ENCODE measurements at places on chromosomes 12 and 14.

DNA sequence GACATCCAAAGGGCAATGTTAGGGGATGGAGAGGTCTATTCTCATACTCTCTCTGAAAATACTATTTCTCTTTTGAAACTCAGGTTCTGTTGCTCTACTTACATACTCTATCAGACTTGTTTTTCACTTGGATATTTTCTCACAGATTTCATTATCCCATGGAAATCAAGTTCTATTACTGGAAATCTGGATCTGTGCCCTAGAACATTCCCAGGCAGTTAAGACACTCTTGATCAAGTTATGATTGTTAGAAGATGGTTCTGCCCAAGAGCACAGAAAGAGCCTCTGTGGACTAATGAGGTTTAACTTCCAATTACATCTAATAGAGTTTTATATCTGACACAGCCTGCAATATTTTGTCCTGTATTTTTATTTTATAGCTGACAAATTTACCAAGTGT lies 591.0 kb upstream of the ATP2B1 start:
- no peak for DNase-seq

- no peak for DNase-seq
Observed at GRCh38 chr14:79363291-79363690, 848.0 kb downstream of the DIO2 start.

- no peak for DNase-seq
Observed at GRCh38 chr12:24848941-24849477, 99.9 kb downstream of the BCAT1 start.

DNA sequence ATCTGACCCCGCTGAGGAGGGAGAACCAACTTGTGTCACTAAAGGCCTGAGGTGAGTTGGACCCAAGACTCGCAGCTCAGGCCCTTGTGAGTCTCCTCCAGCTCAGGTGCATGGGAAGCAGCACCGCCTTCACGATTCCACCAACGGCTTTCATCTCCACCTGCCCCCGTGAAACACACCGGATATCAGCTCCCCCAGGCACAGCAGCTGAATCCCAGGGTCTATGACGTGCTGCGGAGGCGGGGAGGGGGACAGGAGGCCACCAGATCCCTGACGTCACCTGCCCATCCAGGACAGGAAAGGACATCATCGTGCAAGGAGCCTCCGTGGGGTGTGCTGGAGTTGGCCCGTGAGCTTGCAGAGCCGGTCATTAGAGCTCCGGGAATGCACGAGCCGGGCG lies 18.5 kb upstream of the SFSWAP start:
- no peak for DNase-seq

DNA sequence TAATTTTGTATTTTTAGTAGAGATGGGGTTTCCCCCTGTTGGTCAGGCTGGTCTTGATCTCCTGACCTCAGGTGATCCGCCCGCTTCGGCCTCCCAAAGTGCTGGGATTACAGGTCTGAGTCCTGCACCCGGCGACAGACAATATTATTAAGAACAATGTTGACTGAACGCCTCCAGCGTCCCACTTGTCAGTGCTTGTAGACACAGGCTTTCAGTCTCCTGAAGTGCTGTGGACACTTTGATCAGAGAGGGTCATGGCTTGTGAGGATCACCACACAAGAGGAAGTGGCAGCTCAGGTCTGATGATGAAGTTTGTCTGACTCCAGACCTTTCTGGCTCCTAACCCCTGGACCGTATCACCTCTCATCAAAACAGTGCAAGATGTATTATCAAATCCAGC lies 114.6 kb downstream of the CHST11 start:
- no peak for DNase-seq

DNA sequence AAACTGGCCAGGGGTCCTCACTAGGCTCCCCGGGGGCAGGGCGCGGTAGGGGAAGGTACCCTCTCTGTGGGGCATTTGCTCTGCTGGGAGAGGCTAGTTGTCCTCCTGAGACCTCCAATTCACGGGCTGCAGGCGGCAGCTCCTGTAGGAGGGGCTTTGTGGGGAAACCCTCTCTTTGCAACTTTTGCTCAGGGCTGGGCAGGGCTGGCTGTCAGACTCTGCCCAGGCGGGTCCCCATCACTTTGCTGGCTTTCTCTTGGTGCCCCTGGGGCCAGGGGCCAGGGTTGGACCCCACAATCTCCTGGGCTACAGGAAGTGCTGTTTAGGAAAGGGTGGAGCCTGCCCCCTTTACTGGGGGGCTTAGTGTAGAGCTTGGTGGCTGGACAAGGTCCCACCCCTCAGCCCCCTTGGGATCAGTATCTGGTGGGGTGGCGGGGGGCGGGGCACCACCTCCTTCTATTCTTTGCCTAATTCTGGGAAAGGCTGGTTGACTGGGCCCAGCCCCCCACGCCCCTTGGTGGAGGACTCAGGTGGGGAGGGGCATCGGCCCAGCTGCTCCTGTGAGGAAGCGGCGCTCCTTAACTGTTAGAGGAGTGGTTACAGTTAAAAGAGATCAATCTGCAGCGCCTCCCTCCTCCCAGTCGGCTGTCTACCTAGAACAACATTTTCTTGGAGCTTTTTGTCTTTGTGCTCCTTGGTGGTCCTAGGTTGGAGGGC lies 918.7 kb downstream of the AACS start:
- DNase-seq, result no peak

DNA sequence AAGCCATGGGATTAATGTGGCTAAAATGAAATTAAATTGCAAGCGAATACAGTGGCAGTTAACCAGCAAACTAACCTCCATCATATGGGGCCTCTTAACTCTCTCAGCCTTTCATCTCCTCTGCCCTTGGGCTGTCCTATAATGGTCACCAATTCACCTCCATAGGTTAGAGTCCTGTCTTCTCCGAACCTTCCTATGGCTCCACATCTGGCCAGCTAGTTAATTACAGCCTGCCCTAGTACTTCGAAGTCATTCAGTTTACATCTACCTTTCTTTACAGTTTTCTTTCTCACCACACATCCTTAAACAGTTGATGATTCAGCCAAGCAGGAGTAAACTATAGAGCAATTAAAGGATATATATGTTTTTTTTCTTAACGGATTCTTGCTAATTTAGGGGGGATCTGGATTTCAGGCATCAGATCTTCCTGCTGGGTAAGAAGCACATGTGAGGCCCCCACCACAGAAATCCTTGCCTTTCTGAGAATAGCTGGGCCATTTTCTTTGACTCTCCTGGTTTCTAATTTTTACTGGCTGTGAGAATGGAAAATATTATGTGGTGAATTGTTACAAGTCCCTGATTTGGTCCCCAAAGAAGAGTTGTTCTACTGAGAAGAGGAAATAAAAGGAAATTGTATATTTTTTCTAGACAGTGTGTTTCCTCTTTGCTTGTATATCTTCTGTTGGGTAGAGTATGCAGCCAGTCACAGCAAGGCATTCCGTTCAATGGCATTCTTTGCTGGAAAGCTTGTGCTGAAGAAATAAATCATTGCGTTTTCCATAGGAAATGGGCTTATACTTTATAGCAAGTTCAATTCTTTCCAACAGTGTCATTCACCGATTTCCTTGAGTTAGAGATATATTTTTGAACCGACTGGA lies 16.7 kb downstream of the HMGA2 start:
- DNase-seq, result no peak

- no peak for DNase-seq
Observed at GRCh38 chr12:64229796-64230195, 7.7 kb upstream of the KICS2 start.

GRCh38 chr12:47095446-47096236 lies 15.9 kb upstream of the AMIGO2 start:
- no peak for DNase-seq

- DNase-seq, result no peak
Observed at GRCh38 chr12:52805000-52805399, 8.9 kb downstream of the KRT4 start.

DNA sequence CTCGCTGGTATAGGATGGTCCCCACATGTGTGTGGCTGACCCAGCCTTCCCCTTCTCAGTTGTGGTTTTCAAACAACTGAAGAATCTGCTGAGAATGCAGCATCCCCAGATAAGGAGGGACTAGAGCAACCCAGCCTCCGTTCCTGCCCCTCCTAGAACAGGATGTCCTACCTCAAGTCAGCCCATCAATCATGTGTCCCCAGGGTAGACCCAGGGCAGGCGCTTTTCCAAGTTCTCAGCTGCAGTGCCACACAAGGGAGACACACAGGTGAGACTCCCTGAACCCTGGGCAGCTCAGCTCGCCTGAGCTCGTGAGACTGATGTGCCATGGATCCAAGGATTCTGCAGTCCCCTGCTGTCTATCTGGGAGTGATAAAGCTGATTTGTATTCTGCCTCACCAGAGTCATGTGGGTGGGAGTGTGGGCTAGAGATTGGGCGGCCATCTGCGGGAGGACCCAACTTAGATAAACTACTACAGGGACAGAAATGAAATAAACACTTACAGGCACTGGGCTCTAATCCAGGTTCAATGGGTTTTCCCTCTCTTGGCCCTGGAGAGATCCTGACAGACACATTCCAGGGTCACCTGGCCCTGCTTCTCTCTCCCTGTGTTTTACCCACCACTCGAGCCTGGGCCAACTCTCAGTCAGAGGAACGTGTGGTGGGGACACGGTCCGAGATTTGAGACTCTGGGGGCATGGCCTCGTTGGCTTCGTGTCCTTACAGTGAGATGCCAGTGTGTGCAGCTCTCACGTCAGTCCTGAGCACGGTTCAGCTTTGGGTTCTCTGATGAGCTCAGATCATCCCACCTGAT lies 303.5 kb upstream of the SFSWAP start:
- no peak for DNase-seq

DNA sequence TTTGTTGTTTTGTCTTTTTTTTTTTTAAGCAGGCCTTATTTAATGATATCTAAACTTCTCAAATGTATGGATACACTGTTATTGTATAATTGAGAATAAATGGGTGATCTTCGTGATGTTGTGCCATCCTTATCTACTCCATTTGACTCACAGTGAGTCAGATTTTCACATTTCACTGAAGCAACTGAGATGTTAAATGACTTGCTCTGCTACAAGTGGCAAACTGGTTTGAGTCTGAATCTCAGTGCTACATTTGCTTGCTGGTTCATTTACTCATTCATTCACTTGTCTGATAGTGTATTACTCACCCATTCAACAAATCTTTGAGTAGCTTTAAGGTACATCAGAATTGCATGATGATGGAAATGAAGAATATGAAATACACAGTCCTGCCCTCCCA lies 2.6 kb downstream of the KIAA0586 start:
- no peak for DNase-seq

DNA sequence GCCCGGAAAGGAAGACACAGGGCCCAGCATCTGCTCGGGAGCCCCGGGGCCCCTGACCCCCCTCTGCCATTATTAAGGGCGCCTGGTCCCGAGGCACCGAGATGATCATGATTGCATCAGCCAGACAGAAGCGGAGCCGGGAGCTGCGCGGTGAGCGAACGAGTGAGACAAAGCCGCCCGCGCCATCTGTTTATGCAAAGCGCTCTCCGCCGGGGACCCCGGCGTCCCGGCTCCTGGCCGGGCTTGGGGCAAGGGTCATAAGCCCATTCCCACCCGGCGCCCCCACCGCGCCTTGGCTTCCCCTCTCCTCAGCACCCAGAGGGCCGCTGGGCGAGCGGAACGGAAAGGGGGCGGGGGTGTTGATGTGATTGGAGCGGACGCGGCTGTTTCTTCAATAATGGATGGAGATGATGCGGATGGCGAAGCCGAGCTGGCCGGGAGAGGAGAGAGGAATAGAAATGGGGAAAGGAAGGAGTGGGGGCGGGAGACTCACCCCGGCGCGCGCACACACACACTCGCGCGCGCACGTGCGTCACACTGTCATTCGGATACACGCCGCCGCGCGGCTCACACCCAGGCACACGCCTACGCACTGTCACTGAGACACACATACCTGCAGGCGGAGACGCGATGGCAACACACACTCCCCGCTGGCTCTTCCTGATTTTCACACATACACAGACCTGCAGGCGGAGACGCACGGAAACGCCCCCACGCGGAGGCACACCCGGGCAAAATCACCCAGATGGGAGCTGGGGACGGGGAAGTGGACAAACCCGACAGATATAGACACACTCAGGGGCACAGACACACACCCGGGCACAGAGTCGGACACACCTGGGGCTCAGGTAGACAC lies 10.7 kb downstream of the STAC3 start:
- DNase-seq, result peak; percentile 78

DNA sequence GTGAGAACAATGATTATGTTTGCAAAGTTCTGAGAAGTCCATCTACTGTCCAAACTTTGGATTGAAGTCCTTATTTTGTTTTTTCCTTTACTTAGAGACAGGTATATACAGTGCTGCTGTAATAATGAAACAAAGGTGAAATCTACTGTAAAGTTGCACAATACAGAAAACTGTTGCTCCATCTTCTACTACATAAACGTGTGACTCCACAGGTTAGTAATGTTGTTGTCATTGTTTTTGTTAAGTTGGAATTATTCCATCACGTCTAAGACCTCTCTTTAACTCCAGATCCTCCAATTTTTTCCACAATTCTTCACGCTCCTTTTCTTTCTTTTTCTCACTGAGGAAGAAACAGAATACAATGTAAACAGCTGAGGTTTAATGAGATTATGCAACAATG lies 57.0 kb upstream of the GPHB5 start:
- DNase-seq, result no peak

GRCh38 chr14:52850451-52850909 lies 59.1 kb upstream of the GNPNAT1 start:
- no peak for DNase-seq

DNA sequence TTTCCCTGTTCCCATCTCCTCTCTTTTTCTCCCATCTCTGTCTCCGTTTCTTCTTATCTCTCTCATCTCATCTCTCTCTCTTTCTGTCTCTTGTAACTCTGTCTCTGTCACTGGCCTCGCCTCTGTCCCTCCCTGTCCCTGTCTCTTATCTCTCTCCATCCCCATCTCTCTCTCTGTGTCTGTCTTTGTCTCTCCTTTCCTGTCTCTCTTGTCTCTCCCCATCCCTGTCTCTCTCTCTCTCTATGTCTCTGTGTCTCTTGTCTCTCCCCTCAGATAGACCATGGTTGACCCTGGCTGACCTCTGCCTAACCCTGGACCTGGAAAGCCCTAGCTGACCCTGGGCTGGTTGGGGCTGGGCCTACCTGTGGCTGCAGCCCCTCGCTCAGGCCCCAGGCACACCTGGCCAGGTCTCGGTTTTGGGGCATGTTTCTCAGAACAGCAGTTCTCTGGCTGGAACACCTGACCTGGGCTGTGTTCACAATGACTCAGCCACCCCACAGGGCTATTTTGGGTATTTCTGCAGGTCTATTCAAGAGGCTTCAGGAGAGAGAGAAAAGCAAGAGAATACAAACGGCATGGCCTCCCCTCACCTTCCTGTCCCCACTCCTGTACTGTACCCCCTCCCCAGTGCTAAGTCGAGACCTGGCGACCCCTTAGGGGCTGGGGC lies 174.4 kb downstream of the TMEM121 start:
- no peak for DNase-seq

GRCh38 chr12:52316701-52317100 lies 4.5 kb downstream of the KRT83 start:
- no peak for DNase-seq

- no peak for DNase-seq
Observed at GRCh38 chr14:100619396-100620254, 32.4 kb upstream of the BEGAIN start.
